ENCODE measurements at places on chromosomes 4 and X.

DNA sequence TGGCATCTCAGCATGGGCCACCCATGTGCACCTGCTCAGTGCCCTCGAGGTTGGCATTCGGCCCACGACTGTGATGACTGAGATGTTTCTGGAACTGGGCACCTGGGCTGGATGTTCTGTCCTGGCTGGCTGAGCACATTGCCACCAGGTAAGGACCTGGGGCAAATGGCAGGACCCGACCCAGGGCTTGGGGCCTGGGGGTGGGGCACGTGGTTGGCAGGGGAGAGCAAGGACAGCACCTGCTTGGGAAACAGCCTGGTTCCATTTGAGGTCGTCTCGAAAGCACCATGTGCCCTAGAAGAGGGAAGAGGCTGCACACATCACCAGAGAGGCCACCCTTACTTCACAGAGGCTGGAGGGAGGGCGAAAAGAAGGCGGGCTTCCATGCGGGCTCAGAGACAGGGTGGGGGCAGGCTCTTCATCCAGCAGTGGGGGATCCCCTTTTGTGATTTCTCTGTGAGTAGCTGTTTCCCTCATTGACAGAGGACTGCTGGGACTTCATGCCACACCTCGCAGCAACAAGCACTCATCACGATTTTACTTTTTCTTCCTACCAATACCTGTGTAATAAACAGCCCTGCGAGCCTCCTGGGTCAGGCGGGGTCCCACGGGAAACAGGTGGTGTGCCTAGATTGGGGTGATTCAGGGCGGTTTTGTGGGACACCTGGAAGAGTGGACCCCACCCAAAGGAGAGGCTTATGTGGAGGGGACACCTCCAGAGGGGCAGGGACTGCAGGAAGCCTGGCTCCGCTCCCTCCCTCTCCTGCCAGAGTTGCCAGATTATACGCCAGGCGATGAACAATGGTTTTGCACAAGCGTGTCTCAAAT is 12.0 kb downstream of the TMEM187 start:
- DNase-seq: no peak

DNA sequence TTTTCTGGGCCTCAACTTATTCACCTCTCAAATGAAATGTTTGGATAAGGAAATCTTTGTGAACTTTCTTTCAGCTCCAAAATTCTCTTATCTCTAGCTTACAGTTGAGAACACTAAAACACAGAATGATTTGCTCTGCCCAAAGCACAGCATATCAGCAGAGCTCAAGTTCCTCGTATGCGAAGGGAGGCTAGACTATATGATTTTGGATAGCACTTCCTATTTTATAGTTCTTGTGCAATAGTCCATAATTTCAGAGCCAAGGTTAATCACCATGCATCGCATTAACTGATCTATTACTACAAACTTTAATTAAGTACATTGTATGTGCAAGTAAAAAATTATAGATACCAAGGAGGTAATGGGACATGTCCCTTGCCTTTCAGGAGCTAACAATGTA is 27.0 kb upstream of the KLHL13 start:
- DNase-seq: no peak

- no peak for DNase-seq
These were observed 64.1 kb downstream of the USP46 start for GRCh38 chr4:52595001-52595400.

GRCh38 chr4:153594210-153594609 is 89.9 kb upstream of the TLR2 start:
- peak; percentile 4 for DNase-seq

- DNase-seq: no peak
These were observed 231.2 kb upstream of the HAND2 start for GRCh38 chr4:173761236-173761635.

DNA sequence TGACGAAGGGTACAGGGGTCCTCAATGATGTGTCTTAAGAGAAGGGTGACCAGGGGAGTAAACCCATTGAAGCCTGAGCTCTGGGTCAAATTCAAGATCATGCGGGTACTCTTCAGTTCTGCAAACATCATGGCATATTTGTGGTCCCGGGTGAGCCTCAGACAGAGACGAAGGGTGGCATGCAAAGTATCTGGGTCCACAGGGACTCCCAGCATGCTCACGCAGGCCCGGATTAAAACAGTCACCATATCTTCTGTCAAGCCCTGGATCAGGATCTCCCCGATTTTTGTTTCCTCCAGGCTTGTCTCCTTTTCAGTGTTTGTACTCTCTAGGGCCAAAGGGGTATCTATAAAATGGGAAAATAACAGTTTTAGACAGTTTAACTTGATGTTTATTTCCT is 102.9 kb downstream of the HUWE1 start:
- no peak for DNase-seq

GRCh38 chrX:152901816-152902501 is 4.1 kb downstream of the ZNF185 start:
- no peak for DNase-seq

DNA sequence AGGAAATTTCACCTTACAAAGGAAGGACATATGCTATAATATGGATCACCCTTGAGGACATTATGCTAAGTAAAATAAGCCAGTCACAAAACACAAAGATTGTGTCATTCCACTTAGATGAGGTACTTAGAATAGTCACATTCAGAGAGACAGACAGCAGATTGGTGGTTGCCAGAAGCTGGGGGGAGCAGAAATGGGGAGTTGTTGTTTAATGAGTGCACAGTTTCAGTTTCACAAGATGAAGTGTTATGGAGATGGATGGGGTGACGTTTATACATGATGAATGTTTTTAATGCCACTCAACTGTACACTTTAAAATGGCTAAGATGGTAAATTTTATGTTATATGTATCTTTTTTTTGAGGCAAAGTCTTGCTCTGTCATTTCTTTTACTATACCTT is 14.8 kb upstream of the SPON2 start:
- DNase-seq: no peak

- no peak for DNase-seq
These were observed 9.6 kb downstream of the SGMS2 start for GRCh38 chr4:107834241-107834794.

DNA sequence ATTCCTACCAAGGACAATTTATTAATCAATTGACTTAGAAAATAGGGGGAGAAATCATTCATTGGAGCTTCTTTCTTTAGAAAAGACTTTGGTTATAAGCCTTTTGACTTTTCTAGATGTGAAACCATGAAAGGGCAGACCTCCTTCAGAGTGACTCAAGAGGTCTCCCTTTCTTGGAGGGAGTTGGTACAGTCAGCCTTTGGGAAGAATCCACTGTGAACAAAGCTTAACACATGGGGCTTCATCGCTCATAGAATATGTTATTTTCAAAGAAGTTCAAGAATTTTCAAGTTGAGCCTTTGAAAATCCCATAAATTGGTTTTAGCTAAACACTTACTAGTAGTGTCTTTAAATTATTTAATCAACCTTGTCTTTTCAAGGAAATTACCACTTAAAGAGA is 28.0 kb downstream of the RIPPLY1 start:
- no peak for DNase-seq

GRCh38 chr4:48044298-48044697 is 27.7 kb downstream of the NIPAL1 start:
- DNase-seq: no peak

- no peak for DNase-seq
These were observed 1673.6 kb downstream of the PCDH7 start for GRCh38 chr4:32393806-32394205.

- DNase-seq: no peak
These were observed 21.5 kb downstream of the TNIP2 start for GRCh38 chr4:2734612-2735011.

- peak; percentile 96 for DNase-seq
These were observed 41.4 kb upstream of the RASSF6 start for GRCh38 chr4:73661646-73662119.

- DNase-seq: no peak
These were observed 16.7 kb downstream of the ATP5ME start for GRCh38 chr4:657338-657833.

- DNase-seq: no peak
These were observed 10.7 kb upstream of the TRO start for GRCh38 chrX:54909941-54910340.

DNA sequence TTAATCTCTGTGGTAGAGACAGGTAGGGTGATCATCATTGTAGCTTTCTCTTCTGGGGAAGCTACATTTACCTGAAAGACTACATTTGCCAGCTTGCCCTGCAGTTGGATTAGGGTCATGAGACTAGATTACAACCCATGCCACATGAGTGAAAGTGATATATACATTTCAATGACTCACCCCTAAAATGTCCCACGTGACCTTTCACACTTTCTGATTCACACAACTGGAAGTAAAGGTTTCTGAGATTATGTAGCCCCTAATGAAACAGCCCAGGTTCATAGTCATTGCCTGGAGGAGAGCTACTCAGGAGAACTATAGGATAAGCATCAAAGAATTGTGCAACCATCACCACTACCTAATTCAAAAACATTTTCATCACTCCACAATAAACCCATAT is 17.8 kb downstream of the PDCL2 start:
- no peak for DNase-seq

GRCh38 chr4:127957105-127957504 is 7.9 kb downstream of the MFSD8 start:
- DNase-seq: no peak

- no peak for DNase-seq
These were observed 416.5 kb upstream of the SMIM31 start for GRCh38 chr4:164337219-164337944.

DNA sequence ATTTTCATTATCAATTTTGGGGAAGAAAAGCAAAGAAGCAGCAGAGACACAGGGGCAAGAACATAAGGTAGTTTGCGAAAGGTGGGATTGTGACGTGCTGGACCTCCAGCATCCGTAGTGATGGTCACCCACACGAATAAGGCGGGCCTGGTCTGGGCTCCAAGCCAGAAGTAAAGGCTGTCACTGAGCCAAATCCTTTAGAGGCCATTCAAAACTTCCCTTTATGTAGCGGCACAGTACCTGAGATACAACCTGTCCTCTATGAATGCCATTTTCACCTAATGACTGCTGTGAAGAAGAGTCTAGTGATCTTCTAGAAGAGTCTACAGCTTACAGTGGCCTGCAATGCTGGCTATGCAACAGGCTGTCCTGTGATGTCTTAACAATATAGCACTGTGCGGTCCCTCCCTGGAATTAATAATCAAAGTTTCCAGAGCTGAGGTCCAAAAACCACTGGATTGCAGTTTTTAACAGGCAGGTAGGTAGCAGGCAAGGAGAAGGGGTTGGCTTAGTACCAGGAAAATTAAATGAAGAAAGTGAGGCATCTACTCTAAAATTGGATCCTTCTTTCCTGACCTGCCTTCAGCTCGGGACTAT is 56.2 kb downstream of the TRIML1 start:
- no peak for DNase-seq

- DNase-seq: no peak
These were observed 103.7 kb upstream of the RAPGEF2 start for GRCh38 chr4:158999166-158999682.

DNA sequence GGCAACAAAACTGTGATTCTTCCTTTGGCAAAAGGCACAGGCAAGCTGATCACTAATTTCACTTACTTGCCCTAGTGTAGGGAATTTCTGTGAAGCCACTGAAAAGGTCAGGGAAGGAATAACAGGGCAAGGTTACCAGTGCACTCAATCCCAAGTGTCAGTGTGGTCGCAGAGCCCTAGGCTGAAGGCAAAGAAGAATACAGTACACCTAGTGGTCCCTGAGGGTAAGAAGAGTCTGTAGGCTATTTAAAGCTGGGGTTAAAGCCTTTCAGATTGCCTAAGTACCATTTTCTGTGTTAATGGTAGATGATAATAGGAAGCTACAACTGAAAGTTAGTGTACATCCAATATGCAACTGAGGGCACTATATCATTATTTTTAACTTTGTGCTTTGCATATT is 173.6 kb upstream of the NRK start:
- DNase-seq: no peak

GRCh38 chrX:69430785-69431184 is 73.3 kb upstream of the NALF2 start:
- DNase-seq: no peak

GRCh38 chr4:60122820-60123219 is 1077.3 kb upstream of the ADGRL3 start:
- no peak for DNase-seq
